Hair follicular keratinocyte (primary cell): ENCODE measurements at places on chromosomes 1 and 21. TPM values are rescaled to one million over a fixed set of nuclear protein-coding genes. Genes with fewer than 3 reads are reported as not detected.

LRRC8C gene
- total RNA-seq, result 15.3 and 29.9 TPM in 2 replicates

RGSL1 gene
- total RNA-seq, result not detected in 2 replicates

S100A12 gene
- total RNA-seq, result 0.49 and 1.7 TPM in 2 replicates

LPAR3 gene
- total RNA-seq, result 40.6 and 61.5 TPM in 2 replicates

EDARADD gene
- 4.7 and 8.0 TPM in 2 replicates for total RNA-seq

CD101 gene
- total RNA-seq, result 0.46 and 0.70 TPM in 2 replicates

PODN gene
- total RNA-seq, result not detected in 2 replicates

PCP4L1 gene
- not detected in 2 replicates for total RNA-seq
